ENCODE measurements at places on chromosomes 7 and 10.

DNA sequence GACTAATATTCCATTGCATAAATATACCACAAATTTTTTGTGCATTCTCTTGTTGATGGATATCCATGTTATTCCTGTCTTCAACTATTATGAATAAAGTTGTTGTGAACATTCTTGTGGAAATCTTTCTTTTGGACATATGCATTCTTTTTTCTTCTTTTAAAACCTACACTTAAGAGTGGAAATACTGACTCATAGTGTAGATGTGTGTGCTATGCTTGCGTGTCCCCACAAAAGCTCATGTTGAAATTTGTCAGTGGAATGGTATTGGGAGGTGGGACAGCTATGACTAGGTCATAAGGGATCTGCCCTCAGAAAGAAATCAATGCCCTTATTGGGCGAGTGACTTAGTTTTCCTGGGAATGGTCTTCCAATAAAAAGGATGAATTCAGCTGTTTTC, 203.6 kb upstream of the PRSS58 start:
- DNase-seq: no peak

DNA sequence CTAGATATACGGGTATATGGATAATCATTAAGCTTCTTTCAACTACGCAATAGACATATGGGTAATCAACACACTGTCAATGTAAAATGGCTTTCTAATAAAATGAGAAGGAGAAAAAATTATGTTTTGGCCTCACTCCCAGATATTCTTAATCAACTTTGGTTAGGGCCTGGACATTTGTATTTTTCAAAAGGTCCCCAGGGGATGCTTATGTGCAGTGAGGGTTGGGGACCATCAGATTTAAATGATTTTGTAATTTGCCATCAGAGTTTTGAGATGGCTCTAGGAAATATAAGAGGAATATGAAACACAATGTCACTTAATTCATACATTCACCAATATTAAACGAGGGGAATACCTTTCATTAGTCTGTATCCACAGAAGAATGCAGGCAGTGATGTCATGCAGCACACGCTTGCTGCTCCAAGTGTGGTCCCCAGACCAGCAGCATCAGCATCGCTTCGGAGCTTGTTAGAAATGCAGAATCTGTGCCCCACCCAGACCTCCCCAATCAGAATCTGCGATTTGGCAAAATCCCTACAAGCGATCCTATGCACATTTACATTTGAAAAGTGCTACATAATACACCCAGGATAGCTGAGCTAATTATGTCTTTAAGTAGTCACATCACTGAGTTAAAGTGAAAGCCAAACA, 75.1 kb downstream of the INHBA start:
- no peak for DNase-seq

GRCh38 chr7:155759740-155760430, 52.4 kb downstream of the SHH start:
- DNase-seq: no peak

- no peak for DNase-seq
Observed at GRCh38 chr10:71684356-71685173, 35.0 kb downstream of the C10orf105 start.

GRCh38 chr7:70298780-70299471, 700.7 kb downstream of the AUTS2 start:
- DNase-seq: no peak

DNA sequence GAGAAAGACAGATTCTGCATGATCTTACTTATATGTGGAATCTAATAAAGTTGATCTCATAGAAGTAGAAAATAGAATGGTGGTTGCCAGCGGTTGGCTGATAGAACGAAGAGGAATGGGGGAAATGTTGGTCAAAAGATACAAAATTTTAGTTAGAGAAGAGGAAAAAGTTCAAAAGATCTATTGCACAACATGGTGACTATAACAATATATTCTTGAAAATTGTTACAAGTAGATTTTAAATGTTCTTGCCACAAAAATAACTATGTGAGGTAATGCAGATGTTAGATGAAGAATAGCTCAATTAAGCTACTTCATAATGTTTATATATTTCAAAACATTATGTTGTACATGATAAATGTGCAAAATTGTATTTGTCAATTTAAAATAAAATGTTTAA, 112.3 kb upstream of the SMIM30 start:
- DNase-seq: no peak

DNA sequence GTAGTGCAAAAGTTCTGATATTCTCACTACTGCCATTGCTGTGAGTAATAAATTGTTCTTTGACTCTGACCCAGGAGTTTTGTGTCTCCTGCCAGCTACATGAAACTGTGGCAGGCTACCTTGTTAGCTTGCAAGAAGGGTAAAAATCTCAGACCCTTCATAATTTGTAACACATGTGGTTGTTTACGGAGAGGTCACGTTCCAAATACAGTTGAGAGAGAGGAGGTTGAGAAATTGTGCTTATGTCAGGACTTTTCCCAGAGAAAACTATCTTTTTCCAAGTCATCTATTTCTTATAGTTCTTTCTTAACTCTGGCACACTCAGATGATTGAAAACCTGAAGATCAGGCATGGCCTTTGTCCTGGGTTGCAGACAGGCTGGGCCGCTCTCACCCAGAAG, 114.4 kb upstream of the SVIL start:
- no peak for DNase-seq

DNA sequence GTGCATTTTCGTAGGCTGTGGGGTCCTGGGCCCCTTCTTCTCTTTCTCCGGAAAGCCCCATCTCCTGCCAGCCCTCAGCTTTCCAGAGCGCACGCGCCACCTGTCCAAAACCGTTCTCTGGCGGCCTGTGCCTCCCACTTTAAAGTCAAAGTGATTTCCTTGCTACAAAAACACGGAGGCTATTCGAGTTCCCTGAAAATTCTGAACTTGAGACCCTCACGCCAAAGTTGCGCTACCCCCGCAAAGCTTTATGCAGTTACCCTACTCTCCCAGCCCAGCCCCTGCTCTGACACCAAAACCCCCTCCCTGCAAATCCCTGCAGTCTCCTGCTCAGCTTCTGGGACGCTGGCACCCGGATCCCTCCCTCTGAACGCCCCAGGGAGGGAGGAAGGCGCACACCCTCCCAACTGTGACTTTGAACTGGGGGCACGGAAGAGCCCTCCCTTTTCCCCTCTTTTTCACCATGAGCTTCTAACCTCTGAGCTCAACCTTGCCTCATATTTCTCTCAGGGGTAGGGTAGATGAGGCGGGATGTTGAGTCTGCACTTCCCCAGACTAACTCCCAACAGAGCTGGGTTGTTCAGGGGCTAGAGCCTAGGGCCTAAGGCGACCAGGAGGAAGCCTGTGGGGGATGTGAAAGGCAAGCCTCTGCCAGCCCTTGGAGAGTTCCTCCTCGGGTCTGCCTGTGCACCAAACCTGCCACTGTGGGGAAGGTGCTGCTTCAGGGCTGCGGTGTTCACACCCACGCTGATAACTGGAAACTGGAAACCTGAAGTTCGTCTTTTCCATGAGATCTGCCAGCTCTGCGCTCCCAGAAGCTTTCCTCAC, 2.7 kb upstream of the PAX4 start:
- no peak for DNase-seq

DNA sequence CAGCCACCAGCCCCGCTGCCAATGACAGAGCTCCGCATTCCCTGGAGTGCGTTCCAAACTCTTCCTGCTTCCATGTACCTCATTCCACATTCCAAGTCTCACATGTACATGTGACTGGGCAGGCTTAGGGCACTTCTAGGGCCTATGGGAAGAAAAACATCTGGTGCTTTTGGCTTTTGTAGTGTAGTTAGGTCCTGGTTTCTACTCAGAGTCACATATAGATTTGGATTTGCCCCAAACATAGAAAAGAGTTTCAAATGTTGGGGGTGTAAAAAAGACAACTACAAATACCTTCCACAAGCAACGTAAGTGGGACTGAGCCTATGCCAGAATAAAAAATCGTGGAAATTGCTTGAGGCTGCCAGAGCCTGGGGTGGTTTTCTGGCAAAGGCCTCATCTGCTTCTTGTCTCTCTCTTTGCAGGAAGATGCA, 84.1 kb downstream of the ZNF467 start:
- DNase-seq: no peak

DNA sequence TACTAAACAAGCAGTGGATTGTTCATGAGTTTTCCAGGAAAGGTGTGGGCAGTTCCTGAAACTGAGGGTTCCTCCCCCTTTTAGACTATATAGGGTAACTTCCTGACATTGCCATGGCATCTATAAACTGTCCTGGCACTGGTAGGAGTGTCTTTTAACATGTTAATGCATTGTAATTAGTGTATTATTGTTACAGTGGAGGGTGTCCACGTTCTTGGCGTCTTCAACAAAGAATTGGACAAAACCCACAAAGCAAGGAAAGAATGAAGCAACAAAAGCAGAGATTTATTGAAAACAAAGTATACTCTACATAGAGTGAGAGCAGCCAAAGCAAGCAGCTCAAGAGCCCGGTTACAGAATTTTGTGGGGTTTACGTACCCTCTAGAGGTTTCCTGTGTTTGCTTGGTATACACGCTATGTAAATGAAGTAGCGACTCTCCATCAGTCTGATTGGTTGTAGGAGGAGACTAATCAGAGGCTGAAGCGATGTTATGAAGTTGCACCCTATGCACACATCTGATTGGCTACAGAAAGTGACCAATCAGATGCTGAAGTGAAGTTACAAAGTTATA, 175.2 kb downstream of the NSUN6 start:
- no peak for DNase-seq

- no peak for DNase-seq
Observed at GRCh38 chr7:139118805-139119485, 9.4 kb upstream of the ZC3HAV1 start.

GRCh38 chr7:44073664-44074348, 8.4 kb upstream of the PGAM2 start:
- DNase-seq: peak; percentile 90

DNA sequence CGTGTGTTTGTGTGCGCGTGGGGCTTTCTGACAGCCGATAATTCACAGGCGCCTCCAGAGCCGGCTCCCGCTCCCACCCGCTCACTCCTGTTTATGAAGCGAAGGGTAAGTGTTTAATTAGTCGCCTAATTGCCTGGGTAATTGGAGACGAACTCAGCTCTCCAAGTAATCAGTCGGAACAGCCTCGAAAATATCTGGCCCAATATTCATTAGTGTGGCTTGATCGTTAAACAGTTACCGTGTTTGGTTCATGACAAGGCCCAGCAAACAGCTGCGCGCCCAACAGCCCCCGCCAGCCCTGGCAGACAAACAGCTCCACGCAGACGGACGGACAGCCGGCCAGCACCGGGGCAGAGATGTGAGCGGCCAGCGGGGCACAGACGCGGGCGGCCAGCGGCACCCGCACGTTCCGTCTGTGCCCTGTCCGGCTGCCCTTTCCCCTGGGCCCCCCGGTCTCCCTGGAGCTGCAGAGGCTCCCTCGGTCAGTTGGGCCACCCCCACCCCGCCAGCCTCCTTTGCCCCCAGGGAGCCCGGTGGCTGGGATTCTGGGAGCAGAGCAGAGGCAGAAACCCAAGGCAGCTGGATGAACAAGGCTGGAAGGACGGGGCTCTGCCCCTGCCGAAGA, 98.2 kb downstream of the UNCX start:
- DNase-seq: no peak

DNA sequence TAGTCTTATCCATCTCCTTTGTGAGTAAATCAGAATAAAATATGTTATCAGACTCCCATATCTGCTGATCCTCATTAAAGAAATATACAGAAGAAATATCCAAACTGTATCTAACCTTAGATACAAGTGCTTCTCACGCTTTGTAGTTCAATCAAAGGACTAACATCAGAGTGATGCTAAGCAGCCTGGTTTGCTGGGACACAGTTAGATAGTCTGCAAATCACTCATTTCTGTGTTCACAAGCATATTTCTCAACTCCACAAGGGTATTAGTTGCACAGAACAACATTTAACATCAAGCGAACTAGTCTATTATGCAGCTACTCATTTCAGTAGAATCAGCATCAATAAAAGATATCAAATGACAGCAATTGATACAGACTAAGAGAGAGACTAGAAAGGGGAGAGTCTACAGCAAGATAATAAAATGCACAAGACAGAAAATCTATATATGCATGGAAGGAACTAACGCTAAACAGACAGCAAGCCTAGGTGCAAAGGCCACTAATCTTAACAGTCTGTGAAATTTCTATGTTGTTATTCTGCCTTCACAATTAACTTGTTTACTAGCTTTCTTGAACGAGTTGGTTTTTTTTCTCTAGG, 30.0 kb downstream of the DNAJC12 start:
- no peak for DNase-seq

GRCh38 chr10:108848046-108848445, 1075.3 kb downstream of the XPNPEP1 start:
- DNase-seq: no peak

- DNase-seq: no peak
Observed at GRCh38 chr10:75347186-75347585, 54.4 kb downstream of the ZNF503 start.

DNA sequence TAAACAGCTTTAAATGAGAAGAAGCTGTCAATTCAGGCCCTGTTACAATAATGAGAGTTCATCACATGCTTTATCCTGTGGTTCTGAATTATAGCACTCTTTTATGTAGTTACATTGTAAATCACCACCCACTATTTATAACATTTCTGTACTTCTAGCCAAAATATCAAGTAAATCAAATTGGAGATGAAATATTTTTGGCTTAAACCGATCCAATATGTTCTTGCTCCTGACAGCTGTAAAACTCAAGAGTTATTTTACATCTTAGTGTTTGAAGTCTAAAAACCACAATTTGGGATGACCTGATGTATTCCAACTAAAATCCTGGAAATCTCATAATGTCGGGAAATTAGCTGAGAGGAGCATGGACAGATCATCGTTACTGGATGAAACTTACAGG, 371.2 kb upstream of the LRRN3 start:
- no peak for DNase-seq

- no peak for DNase-seq
Observed at GRCh38 chr7:132575982-132576720, at the start of gene PLXNA4. TSS of gene PLXNA4 (minus strand) at chr7:132576470. CDS start at chr7:132508693, 67,777 bp downstream.

DNA sequence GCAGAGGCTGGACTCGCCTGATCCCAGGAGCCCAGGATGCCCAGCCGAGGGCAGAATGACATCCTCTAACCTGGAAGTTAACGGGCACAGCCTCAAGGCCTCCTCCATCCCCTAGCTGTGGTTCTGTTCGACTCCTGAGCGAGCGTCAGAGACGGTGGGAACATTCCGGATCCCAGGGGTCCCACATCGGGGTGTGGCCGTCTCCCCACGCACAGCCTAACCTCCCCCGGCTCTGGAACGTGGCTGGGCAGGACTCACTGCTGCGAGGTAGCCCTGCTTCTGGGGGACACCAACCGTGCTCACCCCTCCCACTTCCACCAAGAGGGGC, 8.4 kb downstream of the FOXL3 start:
- no peak for DNase-seq

DNA sequence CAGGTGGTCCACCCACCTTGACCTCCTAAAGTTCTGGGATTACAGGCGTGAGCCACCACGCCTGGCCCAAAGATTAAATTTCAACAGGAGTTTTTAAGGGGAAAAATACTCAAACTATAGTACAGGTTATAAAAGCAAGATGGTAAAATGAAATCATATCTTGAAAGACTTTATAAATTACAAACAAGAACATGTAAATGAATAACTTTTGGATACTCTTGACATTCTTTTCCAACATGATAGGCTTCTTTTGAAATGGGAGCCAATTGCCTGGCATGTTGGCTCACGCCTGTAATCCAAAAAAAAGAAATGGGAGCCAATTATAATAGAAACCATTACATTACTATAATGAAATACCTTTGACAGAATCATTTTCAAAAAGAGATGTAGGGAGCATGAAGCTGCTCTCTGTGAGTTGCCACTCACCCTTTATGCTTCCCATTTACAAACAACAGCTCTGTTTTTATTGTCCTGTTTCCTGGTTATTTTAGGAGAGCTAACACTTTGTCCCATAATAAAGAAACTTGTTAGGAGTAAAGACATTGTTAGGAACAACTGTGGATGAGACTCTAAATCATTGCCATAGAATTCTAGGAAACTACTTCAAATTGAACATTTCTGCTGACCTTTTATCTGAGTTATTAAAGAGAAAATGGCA, 24.6 kb upstream of the MCU start:
- no peak for DNase-seq

GRCh38 chr10:3025026-3025683, 42.2 kb upstream of the PFKP start:
- DNase-seq: no peak

All from kidney capillary endothelial cell (primary cell).